ENCODE measurements at places on chromosomes 6 and 20.

DNA sequence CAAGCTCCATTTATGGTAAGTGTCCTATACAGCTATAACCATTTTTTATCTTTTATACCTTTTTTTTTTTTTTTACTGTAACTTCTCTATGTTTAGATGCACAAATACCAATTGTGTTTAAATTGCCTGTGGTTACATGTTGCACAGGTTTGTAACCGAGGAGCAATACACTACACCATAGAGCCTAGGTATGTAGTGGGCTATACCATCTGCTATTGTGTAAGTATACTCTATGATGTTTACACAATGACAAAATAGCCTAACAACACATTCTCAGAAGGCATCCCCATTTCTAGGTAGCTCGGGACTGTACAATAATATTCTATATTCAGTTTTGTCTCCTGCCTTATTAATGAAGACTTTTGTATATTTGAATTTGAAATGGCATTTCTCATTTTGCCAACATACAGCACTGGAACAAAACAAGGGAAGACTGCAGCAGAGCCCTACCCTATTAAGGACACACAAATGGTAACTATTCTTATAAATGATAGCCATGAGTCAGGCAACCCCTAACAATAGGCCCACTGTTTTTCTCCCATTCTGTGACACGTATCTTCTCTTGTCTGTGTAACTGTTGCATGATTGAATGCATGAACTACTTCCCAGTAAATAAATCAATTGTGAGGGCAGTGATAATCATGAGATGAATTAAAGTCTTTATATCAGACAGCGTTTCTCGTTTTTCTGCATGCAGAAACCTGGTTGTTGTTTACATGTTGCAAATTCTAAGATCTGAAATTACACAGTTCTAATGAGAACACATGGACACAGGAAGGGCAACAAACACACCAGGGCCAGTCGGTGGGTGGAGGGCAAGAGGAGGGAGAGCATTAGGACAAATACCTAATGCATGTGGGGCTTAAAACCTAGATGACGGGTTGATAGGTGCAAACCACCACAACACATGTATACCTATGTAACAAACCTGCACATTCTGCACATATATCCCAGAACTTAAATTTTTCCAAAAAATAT, 173.9 kb downstream of the EPM2A start:
- no peak for DNase-seq

GRCh38 chr6:132491303-132491702, 21.6 kb downstream of the STX7 start:
- DNase-seq, result no peak

GRCh38 chr20:60057866-60058807, 99.9 kb downstream of the CDH26 start:
- DNase-seq, result no peak

GRCh38 chr6:31952890-31953289, 5.9 kb downstream of the NELFE start:
- DNase-seq, result no peak

- DNase-seq, result no peak
Observed at GRCh38 chr6:36590237-36590636, 3.9 kb upstream of the SRSF3 start.

Measured in activated CD4-positive, alpha-beta T cell treated with anti-CD3 and anti-CD28 coated beads, Interleukin-2, amount 50 U/mL, for 24 hours (primary cell).